Kidney capillary endothelial cell (primary cell): ENCODE measurements at places on chromosomes 2 and 18.

DNA sequence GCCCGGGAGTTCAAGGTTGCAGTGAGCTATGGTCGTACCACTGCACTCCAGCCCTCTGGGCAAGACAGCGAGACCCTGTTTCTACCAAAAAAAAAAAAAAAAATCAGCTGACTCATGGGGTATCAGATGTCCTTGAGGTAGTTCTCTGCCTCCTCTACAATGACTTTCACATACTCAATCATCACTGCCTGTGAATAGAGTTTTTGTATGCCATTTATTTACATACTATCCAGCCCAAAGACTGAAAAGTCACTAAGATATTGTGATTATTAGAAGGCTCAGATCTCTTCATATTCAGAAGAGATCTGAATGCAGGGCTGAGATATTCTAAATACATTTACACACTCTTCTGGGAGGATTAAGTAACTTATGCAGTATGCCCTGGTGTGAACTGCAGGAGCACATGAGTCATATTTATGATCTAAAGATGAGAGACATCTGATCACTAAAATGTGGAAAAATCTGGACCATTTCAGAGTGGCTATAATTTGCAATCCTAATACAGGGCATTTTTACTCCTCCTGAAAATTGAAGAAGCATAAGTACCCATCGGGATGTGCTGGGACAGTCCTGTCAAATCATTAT lies 38.9 kb downstream of the KLF7 start:
- no peak for DNase-seq

DNA sequence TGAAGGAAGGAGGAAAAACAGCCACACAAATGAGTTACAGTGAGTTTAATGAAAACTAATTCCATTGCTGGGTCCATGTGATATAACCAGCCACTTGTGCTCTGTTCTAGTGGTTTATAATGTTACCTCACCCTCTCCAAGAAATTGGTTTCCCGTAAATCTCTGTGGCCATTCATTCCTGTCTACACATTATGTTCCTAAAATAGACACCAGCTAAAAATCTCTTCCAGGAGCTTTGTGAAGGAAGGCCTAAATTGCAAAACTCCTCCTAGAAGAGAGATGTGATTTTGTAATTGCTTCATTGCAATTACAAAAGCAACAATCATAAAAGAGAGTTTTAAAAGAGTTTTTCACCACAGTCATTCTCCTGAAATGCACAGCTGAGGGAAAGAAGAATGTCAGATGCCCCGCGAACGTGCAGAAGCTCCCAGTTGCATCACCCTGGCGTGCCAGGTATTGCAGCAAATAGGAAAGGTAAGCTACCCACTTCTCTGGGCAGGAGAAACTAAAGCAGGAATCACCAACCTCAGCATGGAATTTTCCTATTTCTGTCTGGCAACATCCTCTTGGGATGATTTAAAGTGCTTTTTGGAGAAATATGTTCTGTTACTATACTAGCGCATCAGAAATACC lies 1.7 kb downstream of the SCN1A start:
- DNase-seq = no peak

- DNase-seq = no peak
Measured at GRCh38 chr2:233436691-233437438, 82.6 kb downstream of the DGKD start.

DNA sequence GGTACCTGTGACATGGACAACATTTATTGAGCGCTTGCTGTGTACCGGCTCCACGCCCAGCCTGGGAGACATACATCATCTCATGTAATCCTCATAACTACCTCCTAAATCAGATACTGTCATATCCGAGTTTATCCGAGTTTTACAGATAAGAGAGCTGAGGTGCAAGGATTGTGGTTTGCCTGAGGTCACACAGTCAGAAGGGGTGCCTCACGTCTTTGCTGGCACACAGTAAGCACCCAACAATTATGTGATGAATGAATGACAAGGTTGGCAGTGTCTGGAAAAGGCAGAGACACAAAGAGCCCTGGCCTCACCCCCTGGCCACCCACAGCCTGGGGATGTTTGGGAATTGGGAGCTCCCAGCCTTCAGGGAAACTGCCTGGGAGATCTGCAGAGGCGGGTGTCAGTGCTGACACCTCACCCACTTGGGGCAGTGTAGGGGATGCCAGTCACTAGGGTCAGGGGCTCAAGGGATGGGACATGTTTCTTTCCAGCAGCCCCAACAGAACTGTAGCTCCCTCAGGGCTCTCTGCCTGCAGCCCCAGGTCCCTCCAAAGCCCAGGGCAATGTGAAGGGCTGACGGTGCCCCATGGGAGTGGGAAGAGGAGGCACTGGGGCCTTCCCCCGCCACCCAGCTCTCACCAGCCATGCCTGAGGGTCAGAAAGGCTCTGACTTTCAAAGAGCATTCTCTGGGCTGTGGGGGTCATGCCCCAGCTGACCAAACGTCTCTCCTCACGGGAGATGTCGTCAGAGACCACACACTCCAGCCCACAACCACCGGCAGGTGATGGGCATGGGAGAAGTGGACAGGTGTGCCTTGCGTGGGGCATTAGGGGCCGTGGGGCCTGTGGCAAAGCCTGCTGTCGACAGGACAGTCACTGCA lies 157.5 kb downstream of the ZFP36L2 start:
- DNase-seq = no peak

GRCh38 chr2:70895249-70895648 lies 40.5 kb upstream of the ATP6V1B1 start:
- no peak for DNase-seq

DNA sequence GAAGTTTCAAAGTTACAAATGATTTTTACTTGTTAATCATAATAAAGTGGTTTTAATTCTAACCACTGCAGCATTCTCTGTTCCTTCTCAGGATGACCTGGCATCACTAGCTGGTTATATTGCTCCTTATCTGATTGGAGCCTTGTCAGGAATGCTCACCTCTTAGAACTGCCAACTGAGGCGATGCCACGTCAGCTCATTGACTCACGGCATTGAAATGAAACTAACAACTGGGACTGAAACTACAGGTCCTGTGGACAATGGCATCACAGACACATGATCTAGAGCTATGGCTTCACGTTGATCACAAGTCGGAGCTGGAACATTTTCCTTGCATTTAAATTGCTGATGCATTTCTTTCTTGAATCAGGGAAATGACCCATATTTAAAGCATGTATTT lies 54.9 kb upstream of the MAP2 start:
- no peak for DNase-seq

- DNase-seq = no peak
Measured at GRCh38 chr2:98335271-98335670, 11.0 kb upstream of the CNGA3 start.
